Germinal center (tissue), 1 donor: ENCODE measurements at places on chromosomes 2 and 18.

DNA sequence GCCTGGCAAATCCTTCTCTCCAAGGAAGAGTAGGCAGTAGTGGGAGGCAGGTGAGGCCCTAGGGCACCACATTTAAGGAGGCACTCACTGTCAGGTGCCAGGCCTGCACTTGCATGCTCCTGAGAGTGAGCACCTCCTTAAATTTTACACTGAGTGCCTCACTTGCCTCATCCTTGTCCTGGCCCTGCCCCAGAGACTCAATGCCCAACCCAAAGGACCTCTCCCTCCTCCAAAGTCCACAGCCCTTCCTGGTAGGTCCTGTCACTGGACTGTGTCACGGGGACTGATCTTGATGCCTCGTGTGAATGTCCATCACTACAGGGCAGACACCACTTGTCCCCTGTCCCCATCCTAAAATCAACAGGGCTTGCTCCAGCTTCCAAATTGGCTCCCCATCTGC, 235.6 kb downstream of the ZBTB7C start:
- no peak for DNase-seq

- DNase-seq = no peak
Measured at GRCh38 chr18:2654169-2654927, 1.2 kb upstream of the SMCHD1 start.

DNA sequence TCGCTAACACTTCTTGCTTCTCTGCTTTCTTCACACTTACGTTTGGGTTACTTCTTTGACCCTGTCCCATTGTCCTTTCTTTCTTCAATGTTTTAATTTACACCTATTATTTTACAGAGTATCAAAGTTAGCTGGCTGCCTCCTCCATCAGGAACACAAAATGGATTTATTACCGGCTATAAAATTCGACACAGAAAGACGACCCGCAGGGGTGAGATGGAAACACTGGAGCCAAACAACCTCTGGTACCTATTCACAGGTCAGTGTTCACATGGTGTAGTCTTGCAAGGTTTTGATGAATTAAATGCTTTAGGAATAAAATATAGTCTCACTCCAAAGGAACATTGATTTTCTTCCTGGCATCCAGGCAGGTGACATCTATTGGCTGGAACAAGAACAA, 919.0 kb downstream of the MBD2 start:
- no peak for DNase-seq

GRCh38 chr2:126858991-126859390, 39.7 kb upstream of the TEX51 start:
- DNase-seq = no peak

- DNase-seq = no peak
Measured at GRCh38 chr18:74951165-74951760, 257.7 kb downstream of the PTGR3 start.

GRCh38 chr2:62305421-62306176, 109.7 kb downstream of the B3GNT2 start:
- no peak for DNase-seq

DNA sequence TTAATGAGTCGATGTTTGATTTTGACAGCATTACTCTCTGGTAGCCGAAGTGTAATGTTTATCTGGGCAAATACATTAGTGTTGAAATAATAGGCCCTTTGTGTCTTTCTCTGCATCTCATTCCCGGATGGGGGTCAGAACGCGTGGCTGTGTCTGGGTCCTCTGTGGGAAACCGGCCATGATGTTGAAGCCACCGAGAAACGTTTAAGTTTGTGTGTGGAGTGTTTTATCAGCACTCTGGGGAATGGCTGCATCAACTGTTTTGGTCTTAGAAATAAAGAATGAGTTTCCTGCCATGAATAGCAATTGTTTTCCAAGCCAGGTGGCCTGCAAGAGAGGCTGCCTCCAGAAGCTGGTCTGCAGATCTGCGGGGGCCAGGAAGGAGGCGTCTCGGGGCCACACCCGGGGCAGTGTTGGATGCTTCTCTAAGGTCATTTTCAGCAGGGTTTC, 69.7 kb downstream of the RNF144A start:
- no peak for DNase-seq

GRCh38 chr18:25827961-25828561, 262.4 kb downstream of the SS18 start:
- DNase-seq = no peak

- DNase-seq = no peak
Measured at GRCh38 chr18:36849288-36850006, 20.5 kb downstream of the KIAA1328 start.

- no peak for DNase-seq
Measured at GRCh38 chr18:68826121-68826520, 28.2 kb downstream of the CCDC102B start.

DNA sequence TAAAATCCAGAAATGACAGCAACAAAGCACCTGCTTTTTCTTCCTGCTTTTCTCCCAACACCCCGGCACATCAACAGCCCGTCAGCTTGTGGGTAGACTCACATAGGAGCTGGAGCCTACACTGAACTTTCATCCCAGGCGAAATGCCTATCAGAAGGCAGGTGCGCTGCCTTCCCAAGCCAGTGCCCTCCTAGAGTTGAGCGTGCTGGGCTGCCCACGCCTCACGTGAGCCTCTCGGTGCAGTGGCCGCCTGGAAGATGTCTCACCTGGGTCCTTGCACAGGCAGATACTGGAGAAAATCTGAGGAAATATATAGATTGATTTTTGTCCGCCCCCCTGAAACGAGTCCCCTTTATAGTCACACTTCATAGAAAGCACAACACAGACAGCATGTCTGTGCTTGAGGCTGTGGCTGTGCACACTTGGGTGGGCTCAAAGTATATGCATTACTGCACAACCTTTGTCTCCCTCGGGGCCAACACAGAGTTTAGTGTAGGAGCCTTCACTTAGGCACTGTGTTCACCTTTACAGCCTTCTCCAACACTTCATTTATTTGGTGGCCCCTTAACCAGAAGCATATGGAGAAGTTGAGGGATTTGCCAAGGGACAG, 112.5 kb downstream of the SMAD7 start:
- no peak for DNase-seq

DNA sequence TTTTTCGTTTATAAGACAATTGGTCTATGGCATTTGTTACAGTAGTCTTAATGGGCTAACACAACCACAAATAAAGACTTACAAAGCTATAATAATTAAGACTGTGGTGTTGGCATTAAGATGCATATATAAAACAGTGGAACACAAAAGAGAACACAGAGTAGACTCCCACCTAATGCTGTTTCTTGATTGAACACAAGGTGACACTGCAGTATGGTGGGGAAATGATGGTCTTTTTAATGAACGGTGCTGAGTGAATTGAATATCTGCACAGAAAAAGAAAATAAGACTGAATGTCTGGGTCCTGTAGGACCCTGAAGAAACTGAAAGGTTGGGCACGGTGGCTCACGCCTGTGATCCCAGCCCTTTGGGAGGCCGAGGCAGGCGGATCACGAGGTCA, 1136.6 kb upstream of the NXPH2 start:
- no peak for DNase-seq

- no peak for DNase-seq
Measured at GRCh38 chr2:241903121-241904010, 33.8 kb downstream of the RTP5 start.

DNA sequence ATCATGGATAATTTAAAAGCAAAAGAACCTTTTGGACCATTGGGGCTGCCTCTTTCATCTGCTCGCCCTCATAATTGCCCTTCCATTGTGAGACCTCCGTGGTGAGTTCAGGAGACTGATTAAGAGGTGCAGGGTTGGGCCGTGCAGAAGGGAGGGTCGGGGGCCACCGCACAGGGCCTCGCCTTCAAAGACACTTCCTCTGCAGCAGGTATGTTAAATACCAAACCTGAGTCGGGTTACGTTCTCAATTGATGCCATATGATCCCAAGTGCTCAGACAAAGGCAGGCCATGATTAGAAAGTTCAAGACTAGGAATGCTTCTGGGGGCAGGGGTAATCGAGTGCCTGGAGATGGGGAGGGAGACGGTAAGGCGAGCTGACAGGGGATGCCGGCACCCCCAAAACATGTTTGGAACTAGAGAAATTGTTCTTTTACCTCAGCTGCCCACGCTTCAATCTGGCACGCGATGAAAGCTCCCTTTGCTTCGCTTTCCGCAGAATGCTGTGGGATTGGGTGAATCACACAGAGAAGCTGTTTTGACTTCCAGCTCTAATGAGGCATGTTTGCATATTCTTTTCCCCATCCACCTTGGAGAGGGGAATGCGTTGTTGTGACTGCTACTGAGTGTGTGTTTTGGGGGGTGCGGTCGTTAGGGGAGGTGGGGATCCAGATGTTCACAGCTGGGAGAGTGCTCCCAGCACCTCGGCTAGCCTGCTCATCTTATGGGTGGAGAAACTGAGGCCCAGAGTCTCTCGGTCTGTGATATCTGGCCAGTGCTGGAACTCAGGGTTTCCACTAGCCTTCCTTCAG, 309.1 kb downstream of the MYCN start:
- no peak for DNase-seq

DNA sequence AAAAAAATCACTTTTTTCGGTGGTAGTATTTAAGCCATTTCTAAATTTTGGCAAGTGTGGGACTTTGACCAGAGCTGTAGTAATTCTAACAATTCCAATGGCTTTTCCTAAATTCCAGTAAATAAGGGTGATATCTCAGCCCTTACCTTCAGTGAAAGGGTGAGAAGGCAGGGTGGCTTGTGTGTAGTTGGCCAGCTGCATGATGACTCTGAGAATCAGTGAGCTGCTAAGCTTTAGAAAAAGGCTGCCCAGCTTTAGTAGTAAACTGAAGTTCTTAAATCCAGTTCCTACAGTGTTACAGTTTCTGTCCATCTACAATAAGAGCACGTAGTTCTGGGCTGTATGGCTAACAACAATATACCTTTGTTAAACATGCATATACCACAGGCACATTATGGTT, 42.0 kb downstream of the OXER1 start:
- DNase-seq = no peak

DNA sequence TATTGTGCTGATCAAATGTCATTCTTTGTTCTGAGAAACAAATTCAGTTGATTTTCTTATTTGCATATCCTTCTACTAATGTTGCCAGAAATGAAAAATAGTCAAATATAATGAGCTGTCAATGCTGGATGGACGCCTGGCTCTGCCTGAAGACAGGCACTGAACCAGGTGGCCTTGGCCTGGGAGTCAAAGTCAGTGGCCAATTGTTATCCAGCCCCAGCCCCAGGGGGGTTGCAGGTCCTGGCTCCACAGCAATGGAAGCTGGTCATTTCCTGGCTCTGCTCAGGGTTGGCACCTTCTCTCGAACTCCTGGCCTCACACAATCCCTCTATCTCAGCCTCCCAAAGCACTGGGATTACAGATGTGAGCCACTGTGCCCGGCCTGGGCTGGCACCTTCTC, 176.8 kb upstream of the GLI2 start:
- no peak for DNase-seq

DNA sequence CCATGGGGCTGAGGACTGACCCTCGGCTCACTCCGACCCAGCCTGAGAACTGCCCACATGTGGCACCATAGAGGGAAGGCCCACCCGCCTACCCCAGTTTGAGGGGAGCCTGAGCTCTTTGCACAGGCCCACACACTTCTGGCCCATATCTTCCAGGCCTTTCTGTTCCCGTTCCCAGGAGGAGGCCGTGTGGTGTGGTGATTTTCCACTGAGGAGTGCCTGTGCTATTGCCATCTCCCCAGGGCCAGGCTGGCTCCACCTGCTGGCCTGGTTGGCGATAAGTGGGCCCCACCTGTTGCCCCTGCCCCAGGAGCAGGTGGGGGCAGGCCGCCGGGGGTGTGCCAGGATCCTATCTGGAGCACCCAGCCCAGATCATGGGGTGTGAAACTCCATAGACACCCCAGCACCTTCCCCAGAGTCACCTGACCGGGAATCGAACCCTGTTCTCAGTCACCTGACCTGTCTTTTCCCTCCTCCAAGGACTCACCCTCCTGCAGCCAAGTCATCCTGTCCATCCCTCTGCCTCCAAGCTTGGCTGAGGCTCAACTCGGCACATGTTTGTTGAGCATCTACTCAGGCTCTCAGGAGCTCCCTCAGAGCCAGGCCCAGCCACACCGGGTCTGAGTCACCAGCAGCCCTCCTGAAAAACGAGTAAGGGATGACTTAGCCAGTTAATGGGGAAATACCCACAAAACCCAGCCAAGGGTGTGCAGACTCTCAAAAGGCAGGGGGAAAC, 120.1 kb downstream of the CYP26B1 start:
- no peak for DNase-seq

GRCh38 chr18:52496426-52496825, 156.4 kb downstream of the DCC start:
- no peak for DNase-seq

DNA sequence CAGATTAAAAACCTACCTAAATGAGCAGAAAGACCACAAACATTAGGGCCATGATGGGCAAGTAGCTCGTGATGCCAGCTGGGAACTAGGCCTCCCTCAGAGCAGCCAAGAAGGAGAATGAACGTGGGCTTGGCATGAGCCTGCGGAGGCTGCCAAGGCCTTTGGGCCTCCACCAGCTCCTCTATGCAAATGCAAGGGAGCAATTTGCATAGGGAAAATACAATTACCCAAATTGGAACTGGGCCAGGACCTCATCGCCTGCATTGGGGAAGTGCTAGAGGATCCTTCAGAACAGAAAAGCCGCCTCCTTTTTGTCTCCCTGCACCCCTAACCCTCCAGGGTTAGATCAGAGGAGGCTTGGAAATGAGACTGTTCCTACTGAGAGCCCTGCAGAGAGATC, 326.4 kb downstream of the SMAD2 start:
- DNase-seq = no peak

GRCh38 chr2:100246163-100247145, 75.8 kb downstream of the LONRF2 start:
- DNase-seq = peak; percentile 67

- DNase-seq = no peak
Measured at GRCh38 chr18:44170208-44170880, 510.3 kb upstream of the SETBP1 start.

DNA sequence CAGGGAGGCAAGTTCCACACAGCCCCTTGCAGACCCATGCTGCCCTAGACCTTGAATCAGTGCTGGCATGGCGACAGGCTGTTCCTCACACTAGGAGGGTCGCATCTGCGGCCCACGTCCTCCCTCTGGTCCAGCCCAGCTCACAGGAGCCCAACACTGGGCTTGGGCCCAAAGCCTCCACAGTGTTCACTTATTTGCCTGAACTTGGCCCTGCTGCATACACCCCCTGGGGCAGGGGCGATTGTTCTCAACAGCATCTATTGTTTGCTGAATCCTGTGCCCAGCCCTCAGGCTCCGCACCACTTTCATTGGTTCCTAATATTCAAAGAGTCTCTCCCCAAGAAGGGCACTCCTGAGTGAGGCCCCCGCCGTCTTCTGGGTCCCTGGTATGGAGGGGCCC, 90.7 kb downstream of the ZBTB7C start:
- no peak for DNase-seq

GRCh38 chr2:196142825-196143224, 28.6 kb downstream of the STK17B start:
- no peak for DNase-seq

DNA sequence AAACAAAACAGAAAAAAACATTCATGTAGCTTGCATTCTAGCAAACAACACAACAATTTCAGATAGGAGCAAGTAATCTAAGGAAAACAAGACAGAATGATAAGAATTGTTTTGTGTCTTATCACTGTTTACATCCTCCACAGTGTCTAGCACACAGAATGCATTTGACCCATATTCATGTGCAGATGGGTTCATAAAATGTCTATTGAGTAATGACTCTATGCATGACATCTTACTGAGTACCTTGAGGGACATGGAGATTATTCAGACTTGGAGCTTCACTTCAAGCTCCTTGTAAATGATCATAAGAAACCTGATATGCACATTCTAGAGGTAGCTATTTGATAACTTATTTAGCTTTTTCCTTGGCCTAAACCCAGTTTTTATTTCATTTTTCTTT, 69.0 kb downstream of the DTNA start:
- no peak for DNase-seq

- no peak for DNase-seq
Measured at GRCh38 chr18:63177919-63178821, 141.4 kb downstream of the BCL2 start.

GRCh38 chr2:36373149-36373926, 17.8 kb downstream of the CRIM1 start:
- DNase-seq = no peak
